ENCODE measurements at places on chromosomes 1 and 21.
A peak's percentile ranks its signal among the peaks of the same experiment; 100 is the strongest.

DNA sequence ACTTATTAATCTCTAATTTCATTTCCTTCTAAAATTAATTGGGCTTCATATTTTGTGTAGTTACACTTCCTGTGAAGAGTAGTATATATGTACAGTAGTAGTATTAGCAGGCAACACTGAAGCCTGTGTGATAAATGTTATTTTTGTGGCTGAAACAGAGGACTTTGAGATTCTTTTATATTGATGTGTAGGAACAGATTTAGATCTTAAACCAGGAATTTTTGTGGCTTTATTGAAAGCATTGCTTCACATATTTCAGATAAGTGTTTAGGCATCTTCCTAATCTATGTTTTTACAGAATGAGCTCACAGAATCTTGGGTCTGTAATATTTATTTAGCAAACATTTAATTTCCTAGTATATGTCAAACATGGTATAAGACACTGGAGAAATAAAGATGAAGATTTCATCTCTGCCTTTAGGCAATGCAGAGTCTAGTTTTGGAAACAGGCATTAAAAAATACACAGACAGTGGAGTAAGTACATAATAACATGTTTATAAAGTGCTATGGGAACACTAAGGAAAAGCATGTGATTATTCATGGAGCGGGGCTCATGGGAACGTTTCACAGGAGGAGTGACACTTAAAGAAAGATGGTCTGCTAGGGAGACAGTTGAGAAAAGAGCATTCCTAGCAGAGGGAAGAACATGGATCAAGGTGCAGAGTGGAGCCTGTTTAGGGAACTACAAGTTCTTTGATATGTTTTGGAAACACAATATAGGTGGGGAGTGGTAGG lies 52.7 kb downstream of the MIGA1 start:
- DNase-seq: no peak

DNA sequence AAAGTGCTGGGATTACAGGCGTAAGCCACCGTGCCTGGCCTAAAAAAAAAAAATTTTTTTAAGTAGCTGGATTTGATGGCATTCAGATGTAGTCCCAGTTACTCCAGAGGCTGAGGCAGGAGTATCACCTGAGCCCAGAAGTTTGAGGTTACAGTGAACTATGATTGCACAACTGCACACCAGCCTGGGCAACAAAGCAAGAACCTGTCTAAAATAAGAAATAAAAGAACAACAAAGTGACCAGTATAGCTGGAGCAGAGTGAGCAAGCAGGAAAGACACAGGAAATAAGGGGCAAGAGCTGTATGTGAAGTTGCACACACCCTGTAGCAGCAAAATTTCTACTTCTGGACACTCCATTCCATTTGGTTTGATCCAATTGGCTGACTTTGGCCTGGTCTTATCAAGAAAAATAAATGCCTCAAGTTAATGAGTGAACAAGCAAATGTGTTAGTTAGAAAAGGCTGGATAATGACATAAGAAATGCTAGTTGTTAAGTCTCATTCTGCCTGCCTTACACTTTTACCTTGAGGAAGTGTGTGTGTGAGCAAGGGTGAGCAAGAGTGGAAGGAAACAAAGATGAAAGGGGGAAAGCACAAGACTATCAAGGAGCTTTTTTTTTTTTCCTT lies 7.9 kb downstream of the ATP5IF1 start:
- DNase-seq: no peak

GRCh38 chr21:42468491-42469131 lies 27.4 kb downstream of the RSPH1 start:
- no peak for DNase-seq

GRCh38 chr1:25245809-25246599 lies 1.2 kb downstream of the RSRP1 start:
- no peak for DNase-seq

- no peak for DNase-seq
Observed at GRCh38 chr21:29092102-29092959, 18.9 kb upstream of the CCT8 start.

GRCh38 chr1:118992868-118993699 lies 4.9 kb upstream of the TBX15 start:
- no peak for DNase-seq

DNA sequence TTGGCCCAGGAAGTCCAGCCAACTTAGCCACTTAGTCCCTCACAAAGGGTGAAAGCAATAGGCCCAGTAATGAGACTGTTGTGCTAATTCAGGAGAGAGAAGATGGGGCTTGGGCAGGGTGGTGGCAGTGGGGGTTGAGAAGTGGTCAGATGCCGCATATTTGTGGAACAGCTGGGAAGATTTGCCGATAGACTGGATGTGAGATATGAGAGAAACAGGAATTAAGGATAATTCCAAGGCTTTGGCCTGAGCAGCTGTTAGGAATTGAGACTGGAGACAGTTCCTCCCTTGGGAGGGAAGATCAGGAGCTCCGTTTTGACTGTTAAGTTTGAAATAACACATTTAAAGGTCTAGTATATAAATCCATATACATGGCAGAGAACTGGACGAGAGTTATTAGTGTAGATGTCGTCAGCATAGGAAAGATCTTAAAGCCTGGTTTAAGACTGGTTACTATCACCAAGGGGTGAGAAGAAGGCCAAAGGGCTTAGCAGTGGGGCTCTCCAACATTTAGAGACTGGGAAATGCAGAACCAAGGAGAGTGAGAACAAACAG lies 323.7 kb upstream of the FAM78B start:
- no peak for DNase-seq

DNA sequence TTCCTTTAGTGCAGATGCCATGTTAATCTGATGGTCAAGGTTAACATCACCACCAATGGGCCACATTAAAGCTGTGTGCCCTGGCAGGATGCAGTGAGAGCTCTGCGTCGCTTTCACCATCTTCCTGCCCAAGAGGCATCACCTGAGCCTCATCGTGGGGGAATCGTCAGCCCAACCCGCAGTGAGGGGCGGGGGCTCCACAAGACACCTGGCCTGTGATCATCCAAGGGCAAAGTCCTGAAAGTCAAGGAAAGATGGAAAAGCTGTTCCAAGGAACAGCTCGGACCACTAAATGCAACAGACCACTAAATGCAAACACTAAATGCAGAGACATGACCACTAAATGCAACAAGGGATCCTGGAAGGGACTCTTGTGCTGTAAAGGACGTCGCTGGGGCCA lies 49.9 kb downstream of the WDR4 start:
- no peak for DNase-seq

DNA sequence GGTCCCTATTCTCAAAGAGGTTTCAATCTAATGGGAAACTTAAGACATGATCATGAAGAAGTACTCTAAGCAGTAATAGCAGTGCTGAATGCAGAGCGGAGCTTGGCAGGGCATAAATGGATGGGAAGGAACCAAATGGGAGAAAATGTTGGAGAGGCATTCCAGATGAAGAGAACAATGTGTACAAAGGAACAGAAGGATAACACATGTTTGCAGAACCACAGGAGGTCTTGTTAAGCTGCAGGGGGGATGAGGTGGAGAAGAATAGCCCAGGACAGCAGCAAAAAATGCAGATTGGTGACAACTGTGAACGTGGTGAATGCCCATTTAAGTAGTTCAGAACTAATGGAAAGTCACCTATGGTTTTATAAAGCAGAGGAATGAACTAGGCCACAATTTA lies 99.1 kb downstream of the ASTN1 start:
- DNase-seq: no peak

GRCh38 chr1:10667861-10668761 lies 128.3 kb downstream of the CASZ1 start:
- no peak for DNase-seq

GRCh38 chr21:45208627-45208951 lies 79.1 kb downstream of the POFUT2 start:
- no peak for DNase-seq

- DNase-seq: no peak
Observed at GRCh38 chr1:96683931-96684330, 37.7 kb upstream of the PTBP2 start.

DNA sequence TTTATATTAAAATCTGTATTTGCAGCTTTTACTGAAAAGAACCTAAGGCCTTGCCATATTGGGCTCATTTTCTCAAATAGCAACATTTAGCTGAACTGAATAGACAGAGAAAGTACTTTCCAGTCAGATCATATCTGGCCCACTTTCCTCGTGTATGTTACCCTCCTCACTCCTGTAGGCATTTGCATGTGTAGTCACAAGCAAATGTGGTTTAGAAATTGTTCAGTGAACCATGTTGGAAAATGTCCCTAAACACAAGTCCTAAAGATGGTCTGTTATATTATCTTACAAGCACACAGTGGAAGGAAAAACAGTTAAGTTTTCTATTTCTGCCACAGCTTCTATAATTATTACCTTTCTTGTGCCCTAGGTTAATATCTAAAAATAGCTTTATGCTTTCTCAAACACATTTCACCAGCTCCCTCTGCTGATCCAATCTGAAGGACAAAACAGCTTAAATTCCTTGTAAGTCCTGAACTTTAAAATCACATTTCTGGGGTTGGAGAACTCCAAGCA lies 606 bp upstream of the FMO4 start:
- DNase-seq: no peak

- DNase-seq: no peak
Observed at GRCh38 chr1:115356356-115356755, 18.3 kb upstream of the NGF start.

DNA sequence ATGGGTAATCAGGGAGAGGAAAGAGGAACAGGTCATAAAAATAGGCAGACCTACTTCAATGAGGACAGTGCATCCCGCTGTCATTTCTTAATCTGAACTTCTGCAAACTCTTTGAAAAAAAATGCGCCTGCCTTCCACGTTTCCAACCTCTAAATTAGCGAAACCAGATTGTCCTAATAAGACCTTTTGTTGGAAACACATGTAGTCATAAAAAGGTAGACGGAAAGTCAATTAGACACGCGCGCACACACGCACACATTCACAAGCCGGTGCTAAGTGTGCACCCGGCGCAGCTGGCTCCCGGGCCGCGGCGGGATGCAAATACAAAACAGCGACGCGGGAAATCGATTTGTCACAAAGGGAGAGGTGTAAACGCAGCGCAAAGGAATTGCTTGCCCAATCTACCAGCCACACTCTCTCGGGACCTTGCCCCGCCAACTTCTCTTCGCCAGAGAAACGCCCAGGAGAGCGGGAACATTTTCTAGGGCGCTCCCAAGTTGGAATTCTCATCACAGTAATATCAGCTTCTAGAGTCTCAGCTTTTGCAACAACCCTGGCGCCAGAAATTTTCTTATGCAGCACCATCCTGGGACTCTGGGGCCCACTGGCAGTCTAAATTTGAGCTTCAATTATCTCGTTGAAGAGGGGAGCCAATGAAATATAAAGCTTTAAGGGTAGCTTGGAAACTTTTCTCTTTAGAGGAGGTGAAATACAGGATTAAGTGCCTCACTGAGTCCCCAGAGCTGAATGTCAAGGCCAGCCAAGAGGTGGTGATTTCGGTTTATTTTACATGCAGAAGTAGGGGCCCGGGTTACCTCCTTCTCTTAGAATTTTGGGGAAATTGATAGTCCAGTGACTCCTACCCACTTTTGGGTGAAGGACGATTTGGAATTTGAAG lies 4.5 kb downstream of the PRRX1 start:
- DNase-seq: no peak

DNA sequence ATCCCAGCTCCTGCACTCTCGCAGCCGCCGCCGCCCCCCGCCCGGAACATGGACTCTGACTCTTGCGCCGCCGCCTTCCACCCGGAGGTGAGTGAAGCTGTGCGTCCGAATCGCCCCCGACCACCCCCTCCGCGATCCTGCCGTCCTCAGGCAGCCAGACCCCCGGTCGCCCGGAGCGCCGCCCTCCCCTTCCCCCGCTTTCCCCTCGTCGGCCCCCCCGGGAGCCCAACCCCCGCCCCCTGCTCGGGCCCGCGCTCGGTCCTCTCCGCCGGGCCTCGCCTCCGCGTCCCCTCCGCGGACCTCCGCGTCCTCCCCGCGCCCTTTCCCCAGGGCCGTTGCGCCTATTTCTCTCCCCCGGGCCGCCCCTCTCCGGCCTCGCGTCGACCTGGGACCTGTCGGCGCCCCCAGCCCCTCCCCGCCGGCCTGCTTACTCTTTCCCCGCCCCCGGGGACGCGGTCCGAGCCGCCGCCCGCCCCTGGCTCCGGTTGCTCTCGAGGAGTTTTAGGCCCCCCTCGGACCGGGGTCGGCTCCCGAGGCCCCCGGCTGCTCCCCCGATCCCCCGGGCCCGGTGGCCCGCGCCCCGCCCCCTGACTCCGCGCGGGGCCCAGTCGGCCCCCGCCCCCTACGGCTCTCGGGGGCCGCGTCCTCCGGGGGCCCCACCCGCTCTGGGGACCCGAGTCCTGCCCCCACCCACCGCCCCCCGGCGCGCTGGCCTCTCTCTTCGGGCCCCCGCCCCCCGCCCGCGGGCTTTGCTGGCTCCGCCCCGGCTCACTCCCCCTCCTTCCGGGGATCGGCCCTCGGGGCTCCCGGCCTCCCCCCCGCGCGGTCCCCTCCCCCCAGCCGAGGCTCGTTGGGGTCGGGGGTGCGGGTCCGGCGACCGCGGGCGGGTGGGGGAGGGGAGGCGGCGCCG lies 743 bp downstream of the PHF13 start:
- DNase-seq: peak; percentile 43

DNA sequence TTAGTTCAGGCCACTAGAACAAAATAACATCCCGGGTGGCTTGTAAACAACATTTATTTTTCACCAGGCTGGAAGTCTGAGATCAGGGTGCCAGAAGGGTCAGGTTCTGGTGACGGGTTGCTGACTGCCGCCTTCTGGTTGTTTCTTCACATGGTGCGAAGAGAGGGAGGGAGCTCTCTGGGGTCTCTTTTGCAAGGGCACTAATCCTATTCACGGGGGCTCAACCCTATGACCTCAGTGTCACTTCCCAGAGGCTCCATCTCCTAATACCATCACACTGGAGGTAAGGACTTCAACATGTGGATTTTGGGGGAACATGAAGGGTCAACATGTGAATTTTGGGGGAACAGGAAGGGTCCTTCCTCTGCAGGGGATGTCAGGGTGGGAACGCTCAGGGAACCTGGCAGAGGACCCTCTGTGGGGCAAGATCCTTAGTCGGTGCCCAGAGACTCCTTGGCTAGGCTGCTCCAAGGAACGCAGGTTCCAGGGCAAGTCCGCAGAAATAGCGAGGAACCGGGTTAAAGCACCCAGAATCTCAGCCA lies 8.7 kb upstream of the C2CD2 start:
- DNase-seq: no peak

- no peak for DNase-seq
Observed at GRCh38 chr1:183477986-183478781, 5.9 kb downstream of the SMG7 start.

DNA sequence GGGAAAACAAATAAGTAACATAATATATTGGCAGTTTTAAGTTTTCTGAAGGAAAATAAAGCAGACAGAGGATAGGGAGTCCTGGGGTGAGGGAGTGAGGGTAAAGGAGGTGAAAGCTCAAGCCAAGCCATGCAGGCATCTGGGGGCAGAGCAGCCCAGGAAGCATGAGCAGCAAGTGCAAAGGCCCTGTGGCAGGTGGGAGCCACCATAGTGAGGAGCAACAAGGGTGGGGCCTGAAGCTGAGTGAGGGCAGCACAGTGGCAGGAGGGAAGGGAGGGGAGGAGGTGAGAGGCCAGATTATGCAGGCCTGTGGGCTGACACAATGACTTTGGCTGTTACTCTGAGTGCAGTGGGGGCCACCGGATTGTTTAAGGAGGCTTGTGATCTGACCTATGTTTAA lies 138.8 kb upstream of the TNR start:
- DNase-seq: no peak

Measured in stimulated activated CD4-positive, alpha-beta T cell treated with anti-CD3 and anti-CD28 coated beads, TNF-alpha, amount 100 ng/mL, for 4 hours (primary cell).